ENCODE measurements at places on chromosomes 2 and 18.

DNA sequence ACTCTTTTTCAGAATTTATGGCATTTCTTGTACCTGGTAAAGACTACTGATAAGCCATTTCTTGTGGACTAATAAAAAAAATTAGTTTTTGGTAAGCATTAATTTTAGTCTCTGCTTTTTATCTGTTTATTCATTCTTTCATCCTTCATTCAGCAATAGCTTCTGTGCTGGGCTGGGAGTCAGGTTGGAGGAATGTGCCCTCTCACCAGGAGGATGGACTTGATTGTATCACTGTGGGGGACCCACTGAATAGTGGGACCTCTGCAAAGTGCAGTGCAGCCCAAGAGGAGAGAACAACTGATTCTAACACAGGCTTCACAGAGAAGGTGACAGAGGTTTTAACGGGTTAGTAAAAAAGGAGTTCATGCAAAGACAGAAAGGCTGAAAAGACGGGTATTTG, 39.1 kb downstream of the CDC42EP3 start:
- no peak for DNase-seq

- no peak for DNase-seq
These were observed 5.6 kb downstream of the TXNL4A start for GRCh38 chr18:79982736-79983135.

DNA sequence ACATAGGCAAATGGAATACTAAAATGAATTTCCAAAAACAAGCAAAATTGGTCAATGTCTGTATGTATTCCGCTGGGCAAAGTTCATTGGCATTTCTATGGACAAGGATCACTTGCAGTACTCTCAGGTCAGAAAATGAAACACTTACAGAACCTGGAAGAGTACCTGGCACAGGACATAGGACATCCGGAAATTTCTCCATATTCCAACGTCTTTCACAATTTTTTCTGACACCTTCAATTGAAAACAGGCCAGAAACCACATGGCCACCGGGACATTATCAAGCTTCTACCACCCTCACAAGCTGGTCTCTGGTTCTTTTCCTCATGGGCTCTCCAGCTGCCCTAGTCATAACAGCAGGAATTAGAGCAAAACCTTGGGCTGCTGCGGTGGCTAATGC, 96.9 kb upstream of the MSH6 start:
- no peak for DNase-seq

DNA sequence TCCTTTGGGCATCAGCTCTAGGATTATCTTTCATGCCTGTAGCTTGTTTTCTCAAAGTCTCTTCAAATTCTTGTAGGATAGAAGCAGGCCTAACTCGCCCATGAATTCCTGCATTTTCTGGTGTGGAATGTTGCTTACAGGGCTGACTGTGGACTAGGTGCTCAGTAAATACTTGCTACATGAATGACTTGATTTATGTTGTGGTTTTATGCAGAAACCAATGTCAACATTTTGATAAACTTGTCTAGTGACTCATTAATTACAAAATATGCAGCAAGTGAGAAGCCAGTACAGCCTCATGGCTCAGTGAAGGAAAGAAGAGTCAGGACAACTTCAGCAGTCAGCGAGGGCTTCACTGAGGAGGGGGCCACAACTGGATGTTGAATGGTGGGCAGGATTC, 110.6 kb upstream of the SIX2 start:
- no peak for DNase-seq

DNA sequence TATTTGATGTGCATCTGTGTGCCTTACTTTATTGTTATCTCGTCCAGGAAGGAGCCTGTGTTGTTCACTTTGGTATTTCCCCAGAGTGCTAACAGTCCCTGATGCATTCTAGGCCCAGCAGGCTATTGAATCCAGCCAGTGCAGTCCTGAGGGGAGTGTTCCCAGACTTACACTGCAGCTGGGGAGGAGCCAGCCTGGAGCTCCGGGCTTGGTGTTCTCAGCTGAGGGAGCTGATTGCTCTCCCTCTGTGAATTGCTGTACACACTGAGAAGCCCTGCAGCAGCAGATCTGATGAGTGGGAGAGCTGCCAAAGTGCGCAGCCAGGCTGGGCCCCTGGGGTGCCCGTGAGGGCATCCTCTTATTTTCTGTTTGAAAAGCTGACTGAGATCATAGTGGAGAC, 159.2 kb downstream of the GALNT3 start:
- no peak for DNase-seq

GRCh38 chr2:8235419-8235818, 446.4 kb upstream of the ID2 start:
- no peak for DNase-seq

- no peak for DNase-seq
These were observed 19.4 kb upstream of the MLPH start for GRCh38 chr2:237467447-237468179.

GRCh38 chr2:50069454-50069853, 915.1 kb upstream of the FSHR start:
- no peak for DNase-seq
